ENCODE measurements at places on chromosomes 5 and 9.
A peak's percentile ranks its signal among the peaks of the same experiment; 100 is the strongest.

DNA sequence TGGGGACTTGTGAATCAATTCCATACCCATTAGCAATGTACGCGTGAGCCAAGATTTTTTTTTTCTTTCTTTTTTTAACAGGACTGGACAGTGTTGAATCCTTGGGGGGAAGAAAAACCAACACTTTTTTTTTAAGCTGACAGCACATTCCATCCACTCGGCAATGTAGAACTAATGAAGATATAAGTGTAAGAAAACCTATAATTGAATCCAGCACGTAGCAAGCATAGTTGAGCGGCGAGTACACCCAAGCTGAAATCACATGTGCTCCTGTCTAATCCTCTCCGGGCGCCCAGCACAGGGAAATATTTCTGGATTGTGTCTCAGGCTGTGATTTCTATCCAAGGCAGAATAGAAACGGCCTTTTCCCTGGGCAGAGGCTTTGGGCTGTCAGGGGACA lies 118.2 kb downstream of the BOD1 start:
- no peak for DNase-seq

GRCh38 chr5:18023986-18024385 lies 389.7 kb downstream of the TAF11L14 start:
- DNase-seq, result no peak

DNA sequence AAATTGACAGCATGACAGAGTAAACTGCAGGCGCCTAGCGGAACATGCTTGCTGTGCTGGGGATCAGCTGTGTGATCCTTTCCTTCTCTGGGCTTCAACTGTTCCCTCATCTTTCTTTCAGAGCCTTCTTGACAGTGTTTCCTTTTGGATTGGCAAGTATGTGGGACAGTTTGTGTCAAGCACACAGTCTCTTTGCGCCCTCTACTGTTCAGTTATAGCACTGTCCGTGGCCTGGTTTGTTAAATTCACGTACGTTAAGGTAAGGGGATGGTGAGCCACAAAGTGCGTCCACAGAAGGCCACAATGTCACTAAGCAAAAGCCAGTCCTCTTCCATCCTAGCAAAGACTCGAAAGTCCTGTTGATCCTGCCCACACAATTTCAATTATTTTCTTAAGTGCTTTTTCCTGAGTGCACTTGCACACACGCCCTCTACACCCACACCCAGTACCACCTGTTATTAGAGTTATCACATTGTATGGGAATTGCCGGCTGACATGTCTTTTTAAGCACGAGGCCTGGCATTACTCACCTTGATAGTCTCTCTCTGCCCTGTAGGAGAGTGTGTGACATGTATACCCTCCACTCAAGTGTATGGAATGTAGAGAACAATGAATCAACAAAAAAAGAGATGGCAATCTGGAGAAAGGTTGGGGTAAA lies 22.5 kb upstream of the PTPN3 start:
- DNase-seq, result no peak

DNA sequence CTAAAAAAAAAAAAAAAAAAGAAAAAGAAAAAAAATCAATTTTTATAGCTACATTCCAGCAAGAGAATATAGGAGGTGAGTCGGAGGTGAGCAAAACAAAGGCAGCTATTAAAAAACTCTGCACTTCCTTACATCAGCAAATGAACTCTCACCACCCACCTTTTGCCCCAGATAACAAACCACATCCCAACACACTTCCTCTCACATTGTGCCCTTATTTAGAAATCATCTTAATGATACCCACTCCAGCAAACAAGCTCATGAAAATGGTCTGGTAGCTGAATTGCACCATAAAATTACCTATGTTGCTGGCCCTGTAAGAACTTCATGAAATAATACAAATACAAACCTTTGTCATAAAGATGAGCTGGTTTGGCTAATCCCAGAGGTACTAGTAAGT lies 82.9 kb downstream of the CEMIP2 start:
- DNase-seq, result no peak

GRCh38 chr5:6184481-6184880 lies 193.9 kb downstream of the MED10 start:
- DNase-seq, result no peak

DNA sequence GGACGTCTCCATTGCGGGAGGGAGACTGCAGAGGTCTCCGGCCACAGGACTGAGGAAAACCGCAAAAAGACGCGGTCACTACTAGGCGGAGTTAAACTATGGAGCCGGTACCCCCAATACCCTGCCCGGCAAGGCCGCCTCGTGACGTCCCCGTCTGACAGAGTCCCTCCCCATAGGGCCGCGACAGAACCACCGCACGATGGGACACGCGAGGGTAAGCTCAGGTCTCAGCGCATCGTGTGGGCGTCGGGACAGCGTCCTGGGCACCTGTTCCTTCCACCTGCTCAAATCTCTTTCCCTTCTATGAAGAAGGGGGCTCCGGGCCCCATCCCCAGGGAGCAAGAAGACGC lies 35.2 kb upstream of the GLDC start:
- peak; percentile 75 for DNase-seq

GRCh38 chr9:131279196-131279862 lies 3.0 kb upstream of the FAM78A start:
- DNase-seq, result no peak

Measured in activated naive CD4-positive, alpha-beta T cell treated with anti-CD3 and anti-CD28 coated beads, Interleukin-2, amount 50 U/mL, for 16 hours (primary cell).